Stimulated activated CD8-positive, alpha-beta memory T cell treated with anti-CD3 and anti-CD28 coated beads, Interleukin-2, amount 100 ng/mL, for 1 hour (primary cell): ENCODE measurements at places on chromosomes 16 and 17.

DNA sequence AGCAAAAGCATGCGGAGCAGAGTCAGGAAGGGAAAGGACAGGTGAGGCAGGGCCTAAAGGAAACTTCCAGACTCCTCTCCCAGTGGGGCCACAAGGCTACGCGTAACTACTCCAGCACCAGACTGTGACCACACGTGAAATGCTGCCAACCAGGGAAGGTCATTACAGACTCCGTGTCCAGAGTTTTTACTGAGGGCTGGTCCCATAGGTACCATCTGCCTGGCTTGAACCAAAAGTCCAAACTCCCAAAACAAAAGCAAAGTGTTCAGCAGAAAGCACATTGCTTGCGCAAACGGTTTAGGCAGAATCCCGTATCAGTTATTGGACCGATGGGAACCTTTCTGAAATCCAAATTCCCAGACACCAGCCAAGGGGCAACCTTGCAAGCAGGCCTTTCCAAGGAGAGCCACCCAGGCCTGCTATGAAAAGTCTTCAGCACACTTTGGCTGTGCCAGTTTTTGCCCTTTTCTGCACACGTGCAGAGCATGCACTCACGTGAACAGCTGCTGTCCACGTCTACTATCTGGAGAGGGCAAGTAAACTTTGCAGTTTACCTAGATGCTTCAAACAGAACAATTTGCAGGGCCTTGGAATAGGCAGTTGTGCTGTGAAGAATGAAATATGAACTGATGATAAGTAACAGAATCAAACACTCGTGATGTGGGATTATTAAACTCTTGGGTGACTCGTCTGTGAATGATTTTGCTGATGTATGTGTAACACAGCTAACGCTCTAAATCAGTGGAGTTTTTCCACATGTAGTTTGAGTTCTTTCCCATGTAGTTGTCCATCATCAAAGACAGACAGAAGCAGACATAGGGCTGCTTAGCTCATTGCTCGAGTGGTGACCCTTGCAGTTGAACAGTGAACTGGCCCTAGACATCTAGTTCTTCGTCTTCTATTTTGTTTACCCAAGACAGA, 58.1 kb upstream of the CRISPLD2 start:
- DNase-seq: no peak

DNA sequence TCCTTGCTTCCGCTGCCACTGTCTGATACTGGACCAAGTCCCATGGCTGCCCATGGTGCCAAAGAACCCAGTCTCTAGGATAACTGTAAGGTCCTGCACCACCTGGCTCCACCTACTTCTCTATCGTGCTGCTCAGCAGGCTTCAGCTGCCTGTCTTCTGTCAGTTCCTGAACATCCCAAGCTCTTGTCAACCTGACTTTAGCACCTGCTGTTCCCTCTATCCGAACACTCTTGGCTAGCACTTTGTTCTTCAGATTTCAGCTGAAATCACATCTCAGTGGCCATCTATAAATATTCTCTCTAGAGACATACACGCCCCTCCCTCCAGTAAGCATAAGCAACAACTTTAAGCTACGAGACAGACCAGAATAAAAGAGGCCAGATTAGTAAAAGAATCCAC, 15.0 kb upstream of the TMEM101 start:
- no peak for DNase-seq

DNA sequence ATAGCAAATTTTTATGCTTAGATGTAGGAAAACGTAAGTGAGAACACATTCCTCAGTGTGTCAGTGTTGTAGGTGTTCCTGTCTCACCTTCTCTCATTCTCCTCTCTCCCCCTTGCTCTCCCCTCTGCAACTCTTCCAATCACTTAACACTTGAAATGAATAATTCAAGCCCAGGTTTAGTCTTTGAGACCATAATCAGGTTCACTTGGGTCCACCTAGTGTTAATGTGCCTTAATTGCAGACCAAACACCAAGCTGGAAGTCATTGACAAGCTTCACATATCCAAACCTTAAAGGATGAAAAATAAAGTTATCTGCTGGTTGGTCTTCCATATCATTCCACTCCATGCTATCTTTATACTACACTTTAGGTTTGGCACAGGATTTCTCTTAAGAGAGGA, 37.0 kb downstream of the STXBP4 start:
- no peak for DNase-seq

DNA sequence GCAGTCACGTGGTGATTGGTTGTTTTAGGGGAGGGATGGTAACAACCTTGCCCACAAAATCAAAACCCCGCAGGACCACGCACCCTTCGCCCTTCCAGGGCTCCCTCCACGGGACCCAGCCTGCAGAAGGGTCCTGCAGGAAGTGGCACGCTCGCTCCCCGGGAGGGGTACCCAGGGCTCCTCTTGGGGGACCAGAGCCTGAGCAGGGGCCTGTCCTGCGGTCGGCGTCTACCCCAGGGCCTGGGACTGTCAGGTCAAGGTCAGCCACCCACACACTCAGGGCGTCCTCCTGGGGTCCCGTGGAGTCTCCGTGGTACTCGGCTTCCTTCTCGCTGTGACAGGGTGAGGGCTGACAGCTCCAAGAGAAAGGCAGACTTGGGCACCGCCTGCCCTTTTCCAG, 33.9 kb downstream of the ZNF469 start:
- DNase-seq: no peak

DNA sequence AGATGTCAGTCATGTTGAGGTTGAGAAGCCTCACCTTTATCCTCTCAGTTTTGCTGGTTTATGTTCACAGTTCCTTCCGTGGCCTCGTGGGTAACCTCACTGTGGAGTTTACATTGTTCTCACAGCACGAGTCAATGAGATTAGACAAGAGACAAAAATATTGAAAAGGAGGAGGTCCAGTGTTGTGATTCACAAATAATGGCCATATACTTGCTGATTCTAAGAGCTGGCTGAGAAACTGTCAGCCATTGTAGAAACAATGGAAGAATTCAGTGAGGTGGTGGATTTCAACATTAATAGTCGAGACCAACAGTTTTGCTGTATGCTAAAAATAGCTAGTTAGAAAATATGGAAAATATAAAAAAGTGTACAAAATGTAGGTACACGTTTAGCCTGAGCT, 176.4 kb upstream of the WSCD1 start:
- DNase-seq: no peak

DNA sequence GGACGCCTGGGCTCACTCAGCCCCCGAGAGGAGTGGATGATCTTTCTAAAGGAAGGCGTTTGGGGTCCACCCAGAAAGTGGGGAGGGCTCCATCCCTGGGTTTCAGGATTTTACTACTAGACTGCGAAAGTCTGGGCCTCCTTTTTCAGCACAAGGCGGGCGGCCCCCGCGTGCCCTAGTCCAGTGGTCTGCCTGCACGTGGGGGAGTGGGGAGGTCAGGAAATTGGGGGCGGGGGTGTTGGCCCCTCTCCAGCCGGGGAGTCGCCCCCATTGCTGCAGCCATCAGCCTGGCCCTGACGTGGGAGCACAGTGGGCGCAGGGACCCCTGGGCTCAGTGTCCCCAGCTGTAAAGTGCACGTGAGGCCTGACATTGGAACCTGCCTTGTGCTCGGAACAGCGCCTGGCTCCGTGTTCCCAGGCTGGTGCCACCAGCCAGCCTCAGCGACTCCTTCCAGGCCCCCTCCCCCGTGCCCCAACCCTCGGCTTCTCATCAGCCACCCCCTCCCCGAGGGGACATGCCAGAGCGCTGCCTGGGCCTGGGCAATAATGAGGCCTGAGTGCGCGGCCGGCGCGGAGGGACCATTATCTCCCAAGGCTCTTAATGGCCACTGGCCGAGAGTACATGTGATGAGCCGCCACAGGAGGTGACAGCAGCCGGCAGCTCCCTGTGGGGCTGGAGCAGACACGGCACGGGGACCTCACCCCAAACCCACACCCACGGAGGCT, 2.4 kb upstream of the C1QTNF8 start:
- no peak for DNase-seq

- DNase-seq: no peak
Measured at GRCh38 chr17:50649042-50649908, 14.6 kb downstream of the ABCC3 start.

DNA sequence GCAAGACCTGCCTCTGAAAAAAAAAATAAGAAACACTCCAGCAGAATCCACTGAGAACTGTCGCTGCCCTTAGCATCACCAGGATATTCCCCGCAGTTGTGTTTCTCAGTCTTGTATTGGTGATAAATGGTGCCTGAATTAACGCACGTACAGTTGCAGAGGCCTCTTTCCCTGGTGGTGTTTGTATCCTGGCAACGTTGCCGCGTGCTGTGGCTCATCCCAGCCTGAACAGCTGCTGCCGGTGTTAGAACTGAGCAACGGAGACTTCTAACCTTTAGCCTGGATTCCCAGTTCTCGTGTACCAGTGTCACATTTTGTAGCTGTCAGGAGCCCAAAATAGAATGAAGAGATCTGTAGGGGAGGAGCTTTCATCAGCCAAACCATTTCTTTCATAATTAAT, 4.8 kb downstream of the MLYCD start:
- DNase-seq: no peak

- no peak for DNase-seq
Measured at GRCh38 chr16:3180445-3180878, 7.5 kb upstream of the OR1F1 start.

DNA sequence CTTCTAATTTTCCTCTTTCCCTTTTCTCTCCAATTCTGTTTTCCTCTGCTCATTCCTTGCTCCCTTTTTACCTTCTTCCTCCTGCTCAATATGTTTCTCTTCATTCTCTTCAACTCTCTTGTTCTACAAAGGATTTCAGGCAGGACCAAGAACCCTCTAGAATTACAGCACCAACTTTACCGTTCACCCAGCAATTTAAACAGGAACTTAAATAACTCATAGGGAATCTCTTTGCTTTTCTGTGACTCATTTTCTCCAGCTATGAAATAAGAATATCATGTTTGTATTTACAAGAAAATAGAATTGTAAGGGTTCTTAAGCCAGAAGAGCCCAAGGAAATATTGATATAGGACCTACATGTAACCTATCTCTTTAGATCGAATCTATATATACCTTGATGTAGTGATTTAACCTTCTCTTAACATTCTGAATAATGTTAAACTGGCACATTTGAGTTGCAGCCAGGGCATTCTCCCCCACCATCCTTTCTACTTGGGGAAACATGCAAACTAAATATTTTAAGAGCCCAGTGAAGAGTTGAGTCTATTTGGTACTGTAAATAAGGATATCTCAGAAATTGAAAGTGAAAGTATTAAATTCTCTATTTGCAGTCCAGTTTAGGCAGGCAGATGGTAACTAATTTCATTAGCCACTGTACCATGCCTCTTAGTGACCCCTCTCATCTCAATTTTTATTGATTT, 137.0 kb downstream of the ANKFN1 start:
- DNase-seq: no peak

DNA sequence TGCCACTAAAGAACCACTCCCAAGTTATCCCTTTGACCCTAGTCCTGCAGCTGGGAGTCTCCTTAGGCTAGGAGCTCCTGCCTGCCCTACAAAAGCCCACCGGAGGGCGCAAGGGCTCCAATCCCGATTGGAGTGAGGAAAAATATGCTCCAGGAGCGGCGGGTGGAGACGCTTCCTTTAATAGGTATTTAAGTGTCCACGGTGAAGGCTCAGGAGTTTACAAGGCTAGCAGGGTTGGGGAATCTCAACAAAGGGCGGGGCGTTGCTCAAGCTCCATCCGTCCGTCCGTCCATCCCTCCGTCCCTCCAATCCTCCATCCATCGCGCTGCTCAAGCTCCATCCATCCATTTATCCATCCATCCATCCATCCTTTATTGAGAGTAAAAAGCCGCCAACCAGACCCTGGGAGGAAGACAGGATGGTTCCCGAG, 556 bp upstream of the SPNS1 start:
- no peak for DNase-seq

DNA sequence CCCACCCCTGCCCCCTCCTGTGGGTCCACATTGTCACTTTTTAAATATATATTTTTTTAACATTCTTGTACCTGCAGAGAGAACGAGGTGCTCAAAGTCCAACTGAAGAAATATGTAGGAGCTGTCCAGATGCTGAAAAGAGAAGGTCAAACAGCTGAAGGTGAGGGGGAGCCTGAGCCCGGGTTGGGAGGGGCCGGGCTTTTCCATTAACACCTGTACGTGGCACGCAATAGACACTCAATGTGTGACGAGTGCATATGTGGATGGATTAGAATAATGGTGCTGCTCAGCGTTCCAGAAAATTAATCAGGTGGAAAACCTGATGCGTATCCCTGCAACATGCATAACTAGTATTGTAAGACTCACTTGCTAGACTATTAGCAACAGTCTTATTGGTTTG, 223.0 kb downstream of the SNX29 start:
- DNase-seq: no peak

DNA sequence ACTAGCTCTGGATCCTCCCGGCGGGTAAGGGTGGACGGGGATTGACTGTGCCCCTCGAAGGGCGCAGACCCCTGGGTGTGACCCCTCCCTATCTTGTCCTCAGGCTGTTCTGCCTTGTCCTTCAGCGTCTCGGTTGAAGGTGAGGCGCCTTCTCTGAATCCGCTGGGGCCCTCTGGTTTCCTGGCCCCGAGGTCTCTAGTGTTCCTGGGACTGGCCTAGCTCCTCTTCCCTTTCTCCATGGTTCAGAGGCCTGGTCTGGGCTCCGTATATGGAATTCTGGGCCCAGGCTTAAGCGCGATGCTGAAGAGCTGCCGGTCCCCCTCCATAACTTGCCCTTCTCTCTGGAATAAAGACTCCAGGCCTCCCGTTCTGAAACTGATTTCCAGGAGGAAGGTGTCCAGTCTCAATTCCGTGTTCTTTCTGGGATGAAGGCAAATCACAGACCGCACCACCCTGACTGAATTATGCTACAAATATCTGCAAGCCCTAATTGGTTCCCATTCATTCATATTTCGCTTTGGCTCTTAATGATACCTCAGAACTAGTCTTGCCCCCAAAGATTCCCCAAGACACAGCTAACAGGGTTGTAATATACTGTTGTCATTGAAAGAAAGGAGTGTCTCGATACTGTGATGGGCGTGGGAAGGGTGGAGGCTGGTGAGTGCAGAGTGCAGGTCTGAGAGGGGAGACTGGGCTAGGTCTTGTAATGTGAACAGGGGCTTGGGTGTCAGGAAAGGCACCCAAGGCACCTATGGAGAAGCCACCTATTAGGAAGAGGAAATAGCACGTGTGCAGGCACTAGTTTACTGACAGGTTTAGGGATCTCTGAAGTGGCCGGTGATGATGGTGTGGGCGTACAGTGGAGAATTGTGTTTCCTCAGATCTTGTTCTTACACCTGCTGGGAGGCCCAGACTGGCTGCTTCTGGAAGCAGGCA, 851 bp downstream of the EDC4 start:
- DNase-seq: no peak

GRCh38 chr16:17205279-17206211, 265.2 kb downstream of the XYLT1 start:
- no peak for DNase-seq

- no peak for DNase-seq
Measured at GRCh38 chr17:38609280-38610031, 3.7 kb upstream of the SRCIN1 start.

GRCh38 chr17:38538906-38539305, 66.8 kb downstream of the SRCIN1 start:
- DNase-seq: no peak
